ENCODE measurements at places on chromosomes 6 and 20. TPM values are rescaled to one million over a fixed set of nuclear protein-coding genes. Genes with fewer than 3 reads are reported as not detected.

SESN1 gene
- total RNA-seq, result 11.8 TPM

BPIFB3 gene
- not detected for total RNA-seq

TPBG gene
- 39.9 TPM for total RNA-seq

CTSA gene
- 127 TPM for total RNA-seq

BPIFB2 gene
- total RNA-seq, result not detected

RPL7L1 gene
- 68.4 TPM for total RNA-seq

KCNB1 gene
- 0.51 TPM for total RNA-seq

MYCT1 gene
- total RNA-seq, result 0.13 TPM

MYO6 gene
- total RNA-seq, result 6.8 TPM

ZSWIM1 gene
- 6.6 TPM for total RNA-seq

MYLK2 gene
- total RNA-seq, result 0.84 TPM

KHDRBS2 gene
- total RNA-seq, result not detected

ACTR5 gene
- total RNA-seq, result 10.7 TPM

EMILIN3 gene
- 0.40 TPM for total RNA-seq

ZNF831 gene
- not detected for total RNA-seq

GNMT gene
- not detected for total RNA-seq

TRIM38 gene
- total RNA-seq, result 1.8 TPM

NEDD9 gene
- total RNA-seq, result 34.7 TPM

BTN1A1 gene
- not detected for total RNA-seq

TNFRSF6B gene
- total RNA-seq, result 0.53 TPM

LAMA2 gene
- total RNA-seq, result 0.73 TPM

CEP85L gene
- 1.2 TPM for total RNA-seq

GSTA1 gene
- total RNA-seq, result not detected

NFKBIE gene
- 11.9 TPM for total RNA-seq

OTOR gene
- not detected for total RNA-seq

COL20A1 gene
- total RNA-seq, result 1.8 TPM

VGLL2 gene
- total RNA-seq, result not detected

GJA10 gene
- not detected for total RNA-seq

GSTA3 gene
- total RNA-seq, result not detected

GGT7 gene
- total RNA-seq, result 7.5 TPM

VARS1 gene
- 55.8 TPM for total RNA-seq

BMP2 gene
- 0.64 TPM for total RNA-seq

CST2 gene
- 0.53 TPM for total RNA-seq

C20orf202 gene
- total RNA-seq, result not detected

RNF144B gene
- total RNA-seq, result 0.14 TPM

MAFB gene
- total RNA-seq, result 0.05 TPM

C20orf204 gene
- total RNA-seq, result 0.54 TPM

EGFL8 gene
- total RNA-seq, result 2.2 TPM

EYA4 gene
- total RNA-seq, result 10.3 TPM

SH3BGRL2 gene
- 0.29 TPM for total RNA-seq

SDC4 gene
- 136 TPM for total RNA-seq

KCNK15 gene
- total RNA-seq, result 0.96 TPM

C20orf141 gene
- total RNA-seq, result 0.36 TPM

BPI gene
- total RNA-seq, result not detected
